ENCODE measurements at places on chromosomes 7 and 10.

DNA sequence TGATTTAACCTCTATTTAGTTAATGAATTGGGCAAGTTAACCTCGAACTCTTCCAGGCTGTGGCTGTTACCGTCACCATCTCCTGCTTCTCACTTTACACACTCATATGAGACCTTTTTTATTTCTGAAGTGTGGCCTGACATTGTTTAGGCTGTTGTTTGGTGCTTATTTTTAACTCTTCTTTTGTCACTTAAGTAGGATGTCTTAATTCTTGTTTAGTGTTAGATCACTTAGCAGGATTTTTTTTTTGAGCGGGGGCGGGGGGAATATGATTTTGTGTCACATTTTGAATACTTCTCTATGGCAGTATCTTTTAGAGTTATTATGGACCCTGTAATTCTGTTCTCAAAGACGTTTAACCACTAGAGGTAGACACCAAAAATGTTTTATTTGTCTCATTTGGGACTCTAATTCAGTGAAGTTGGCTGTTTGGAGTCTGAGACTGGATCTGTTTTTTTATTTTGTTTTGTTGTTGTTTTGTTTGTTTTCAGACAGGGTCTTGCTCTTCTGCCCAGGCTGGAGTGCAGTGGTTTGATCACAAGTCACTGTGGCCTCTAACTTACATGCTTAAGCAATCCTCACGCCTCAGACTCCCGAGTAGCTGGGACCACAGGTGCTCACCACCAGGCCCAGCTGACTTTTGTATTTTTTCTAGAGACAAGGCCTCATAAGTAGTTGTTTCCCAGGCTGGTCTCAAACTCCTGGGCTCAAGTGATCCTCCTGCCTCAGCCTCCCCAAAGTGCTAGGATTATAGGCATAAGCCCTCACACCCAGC, 73.5 kb downstream of the CUX1 start:
- DNase-seq: no peak

GRCh38 chr7:134561-135256, 57.7 kb upstream of the FAM20C start:
- DNase-seq: no peak

DNA sequence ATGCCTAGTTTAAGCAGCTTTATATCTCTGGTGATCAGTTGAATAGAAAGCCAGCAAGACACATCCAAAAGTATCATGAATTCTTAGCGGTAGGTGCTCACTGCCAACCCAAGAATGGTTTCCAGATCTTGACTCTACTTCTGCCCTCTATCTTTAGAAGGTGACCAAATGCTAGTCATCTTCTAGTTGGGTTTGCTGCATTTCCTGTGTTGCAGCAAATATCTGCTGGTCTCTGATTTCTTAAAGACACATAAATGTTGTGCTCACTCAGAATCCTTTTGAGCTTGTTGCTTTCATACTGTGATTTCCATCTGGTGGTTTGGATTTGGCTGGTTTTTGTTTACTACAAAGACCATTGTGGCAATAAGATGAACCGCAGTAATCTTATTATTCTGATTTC, 2.2 kb downstream of the CDC123 start:
- DNase-seq: no peak

- DNase-seq: no peak
Measured at GRCh38 chr7:50552139-50552538, 13.1 kb downstream of the DDC start.

GRCh38 chr10:71494980-71495381, 98.3 kb downstream of the CDH23 start:
- no peak for DNase-seq

- DNase-seq: no peak
Measured at GRCh38 chr10:127908959-127909267, 2.0 kb downstream of the PTPRE start.

- no peak for DNase-seq
Measured at GRCh38 chr7:155343661-155344121, 46.0 kb downstream of the INSIG1 start.

DNA sequence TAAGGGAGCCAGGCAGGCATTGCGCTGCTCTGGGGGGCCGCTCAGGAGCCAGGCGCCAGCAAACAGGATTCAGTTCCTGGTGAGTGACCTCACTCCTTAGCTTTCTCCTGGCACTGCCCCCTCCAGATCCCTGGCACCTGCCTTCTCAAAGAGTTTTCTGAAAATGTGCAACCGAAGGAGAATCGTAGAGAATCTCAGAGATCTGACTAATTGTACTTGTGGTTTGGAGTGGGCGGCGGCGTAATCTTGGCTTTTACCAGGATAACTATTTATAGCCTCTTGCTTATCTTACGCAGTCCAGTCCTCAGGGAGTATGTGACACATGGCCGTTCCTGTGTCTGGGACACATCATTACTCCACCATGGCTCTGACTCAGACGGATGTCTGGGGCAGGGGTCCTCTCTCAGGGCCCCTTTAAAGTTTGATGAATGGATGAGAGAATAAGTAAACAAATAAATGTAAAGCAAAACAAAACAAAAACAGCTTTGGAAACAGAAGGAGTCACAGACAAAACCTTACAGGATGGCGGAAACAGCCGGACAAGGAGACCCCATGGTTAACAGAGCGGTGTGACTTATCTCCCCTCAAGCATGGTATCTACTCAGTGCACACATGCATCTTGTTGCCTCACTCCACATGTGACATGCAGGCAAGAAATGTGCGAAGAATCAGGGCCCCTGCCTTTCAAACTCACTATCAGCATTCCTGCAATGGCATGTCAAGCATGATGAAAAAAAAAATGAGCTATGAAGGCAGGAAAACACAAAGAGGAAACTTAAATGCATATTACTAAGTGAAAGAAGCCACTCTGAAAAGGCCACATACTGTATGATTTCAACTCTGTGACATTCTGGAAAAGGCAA, 99.7 kb downstream of the TNS3 start:
- no peak for DNase-seq

GRCh38 chr10:71031026-71031425, 142.7 kb upstream of the PCBD1 start:
- no peak for DNase-seq

- DNase-seq: no peak
Measured at GRCh38 chr7:30062587-30062986, 34.4 kb downstream of the PLEKHA8 start.

GRCh38 chr7:7614018-7614741, 26.4 kb upstream of the UMAD1 start:
- DNase-seq: no peak

DNA sequence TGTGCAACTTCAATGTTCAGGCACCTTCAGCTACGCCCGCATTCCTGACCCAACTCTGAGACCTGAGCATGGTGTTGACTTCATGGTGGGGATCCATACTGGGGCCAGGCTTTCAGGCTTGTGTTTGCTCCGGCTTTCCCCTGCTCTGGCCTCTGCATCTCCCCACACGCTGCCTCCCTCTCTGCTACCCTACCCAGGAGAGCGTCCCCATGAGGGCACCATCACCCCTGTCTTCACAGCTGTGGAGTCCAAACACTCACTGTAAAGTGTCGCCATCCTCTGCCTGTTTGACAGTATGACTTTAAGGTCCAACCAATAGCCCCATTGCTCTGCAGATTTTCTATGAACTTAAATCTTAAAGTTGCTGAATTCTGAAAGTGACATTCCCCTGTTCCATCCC, 199.0 kb upstream of the GRB10 start:
- no peak for DNase-seq

- no peak for DNase-seq
Measured at GRCh38 chr10:86376403-86376802, 9.8 kb upstream of the GRID1 start.

- no peak for DNase-seq
Measured at GRCh38 chr7:49885593-49886285, 112.3 kb downstream of the VWC2 start.
